Effector CD4-positive, alpha-beta T cell (primary cell): ENCODE measurements at places on chromosomes 13 and 19.
A peak's percentile ranks its signal among the peaks of the same experiment; 100 is the strongest.

DNA sequence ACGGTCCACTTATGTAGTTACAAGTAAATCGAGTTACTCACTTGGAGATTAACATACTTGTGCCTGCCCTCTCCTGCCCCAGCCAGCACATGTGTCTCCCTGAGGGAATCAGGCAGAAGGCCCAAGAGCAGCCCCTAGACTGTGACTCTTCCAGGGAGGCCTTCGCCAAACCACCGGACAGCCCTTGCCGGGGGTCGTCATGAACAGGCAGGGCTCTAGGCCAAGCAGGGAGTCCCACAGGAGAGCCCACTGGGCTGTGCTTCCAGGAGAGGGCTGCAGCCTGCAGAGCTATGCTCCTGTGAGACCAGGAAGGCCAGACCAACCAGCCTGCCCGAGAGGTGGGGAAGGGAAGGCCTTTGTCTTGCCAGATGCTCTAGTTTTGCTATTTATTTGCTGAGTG lies 283.3 kb downstream of the FOXO1 start:
- no peak for DNase-seq

DNA sequence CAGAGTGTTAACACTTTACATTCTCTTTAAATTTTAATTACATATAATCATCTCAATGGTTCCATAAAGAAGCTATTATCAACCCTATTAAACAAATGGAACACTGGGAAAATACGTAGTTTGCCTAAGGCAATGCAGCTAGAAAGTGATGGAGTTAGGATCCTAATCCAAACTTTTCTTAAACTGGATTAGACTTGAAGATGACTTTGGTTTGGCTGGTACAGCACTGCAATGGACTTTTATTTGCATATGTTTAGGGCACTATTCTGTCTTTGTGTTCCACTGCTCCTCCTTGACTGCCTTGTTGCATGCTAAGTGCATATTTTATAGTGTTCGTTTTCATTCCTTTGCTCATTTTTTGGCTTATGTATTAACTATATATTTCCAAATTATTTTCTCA lies 133.5 kb upstream of the UFM1 start:
- no peak for DNase-seq

DNA sequence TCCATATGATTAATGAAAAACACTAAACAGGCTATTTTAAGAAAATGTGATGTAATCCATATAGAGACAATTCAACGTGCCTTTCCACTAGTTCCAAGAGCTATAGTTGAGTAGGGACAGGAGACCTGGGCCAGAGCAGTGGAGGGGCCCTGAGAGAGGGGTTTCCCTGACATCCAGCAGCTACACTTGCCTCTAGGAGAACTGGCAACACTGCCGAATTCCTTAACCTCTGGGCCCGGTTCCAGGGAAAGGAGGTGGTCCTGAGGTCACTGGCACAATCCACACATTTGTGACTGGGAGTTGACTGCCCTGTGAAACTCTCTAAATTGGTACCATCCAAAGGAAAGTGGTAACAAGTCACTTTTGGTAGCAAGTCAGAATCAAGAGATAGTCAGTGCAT lies 264.4 kb downstream of the DCLK1 start:
- no peak for DNase-seq

GRCh38 chr13:92315265-92315664 lies 911.3 kb upstream of the GPC6 start:
- no peak for DNase-seq

DNA sequence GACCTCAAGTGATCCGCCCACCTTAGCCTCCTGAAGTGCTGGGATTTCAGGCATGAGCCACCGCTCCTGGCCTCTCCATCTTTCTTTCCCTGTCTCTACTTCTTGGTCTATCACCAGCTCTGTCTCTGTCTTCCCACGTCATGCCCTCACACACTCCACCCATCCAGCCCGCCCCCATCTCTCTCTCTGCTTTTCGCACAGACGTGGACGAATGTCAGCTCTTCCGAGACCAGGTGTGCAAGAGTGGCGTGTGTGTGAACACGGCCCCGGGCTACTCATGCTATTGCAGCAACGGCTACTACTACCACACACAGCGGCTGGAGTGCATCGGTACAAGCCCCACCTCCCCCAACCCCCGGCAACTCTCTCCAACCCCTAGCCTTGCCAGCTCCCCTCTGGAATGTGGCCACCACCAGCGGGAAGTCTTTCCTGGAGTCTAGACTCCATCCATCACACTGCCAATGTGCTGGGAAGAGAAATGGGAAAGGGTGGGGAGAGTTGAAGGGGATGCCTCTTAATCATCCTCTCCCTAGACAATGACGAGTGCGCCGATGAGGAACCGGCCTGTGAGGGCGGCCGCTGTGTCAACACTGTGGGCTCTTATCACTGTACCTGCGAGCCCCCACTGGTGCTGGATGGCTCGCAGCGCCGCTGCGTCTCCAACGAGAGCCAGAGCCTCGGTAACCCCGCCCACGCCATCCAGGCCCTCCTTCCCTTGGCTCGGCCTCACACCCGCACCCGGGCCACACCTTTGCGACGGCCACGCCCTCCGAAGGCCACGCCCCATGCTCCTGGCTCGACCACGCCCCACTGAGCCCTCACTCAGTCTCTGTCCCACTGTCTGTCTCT lies 22.5 kb downstream of the LTBP4 start:
- no peak for DNase-seq

GRCh38 chr13:50812242-50812641 lies 31.2 kb downstream of the DLEU7 start:
- DNase-seq, result no peak

DNA sequence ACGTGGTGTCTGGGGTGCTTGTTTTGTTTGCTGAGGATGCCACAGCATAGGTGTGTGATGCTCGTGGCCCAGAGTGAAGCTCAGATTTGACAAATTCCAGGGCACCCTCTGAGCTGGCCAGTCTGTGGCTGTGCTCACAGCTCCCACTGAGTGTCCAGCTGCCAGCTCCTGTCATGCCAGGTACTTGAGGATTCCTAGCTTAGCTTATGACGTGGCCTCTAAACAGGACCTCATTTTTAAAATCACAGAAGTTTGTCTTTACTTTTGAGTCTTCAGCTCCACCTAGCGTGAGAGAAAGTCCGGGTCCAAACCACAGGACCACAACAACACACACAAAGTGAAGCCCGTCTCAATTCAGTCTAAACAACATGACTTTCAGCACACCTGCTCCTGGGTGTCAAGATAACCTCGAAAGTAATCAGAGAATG lies 117.3 kb downstream of the RAB20 start:
- no peak for DNase-seq

- DNase-seq, result no peak
Measured at GRCh38 chr19:10134040-10134439, 14.3 kb upstream of the EIF3G start.

DNA sequence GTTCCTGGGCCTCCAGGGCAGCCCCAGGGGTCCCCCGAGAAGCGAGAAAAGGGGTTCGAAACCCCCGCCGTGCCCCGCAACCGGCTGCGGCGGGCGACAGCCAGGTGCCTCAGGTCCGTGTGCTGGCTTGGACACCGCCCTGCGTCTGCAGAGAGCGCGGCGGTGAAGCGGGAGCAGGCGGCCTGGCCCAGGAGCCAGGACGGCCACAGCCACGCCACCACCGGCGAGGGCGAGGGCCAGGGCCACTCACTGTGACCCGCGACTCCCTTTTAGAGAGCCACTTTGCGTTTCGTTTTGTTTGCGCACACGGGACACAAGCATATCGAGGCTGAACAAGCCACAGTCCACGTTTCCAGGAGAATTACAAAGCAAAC lies 110.4 kb downstream of the CRYL1 start:
- no peak for DNase-seq

DNA sequence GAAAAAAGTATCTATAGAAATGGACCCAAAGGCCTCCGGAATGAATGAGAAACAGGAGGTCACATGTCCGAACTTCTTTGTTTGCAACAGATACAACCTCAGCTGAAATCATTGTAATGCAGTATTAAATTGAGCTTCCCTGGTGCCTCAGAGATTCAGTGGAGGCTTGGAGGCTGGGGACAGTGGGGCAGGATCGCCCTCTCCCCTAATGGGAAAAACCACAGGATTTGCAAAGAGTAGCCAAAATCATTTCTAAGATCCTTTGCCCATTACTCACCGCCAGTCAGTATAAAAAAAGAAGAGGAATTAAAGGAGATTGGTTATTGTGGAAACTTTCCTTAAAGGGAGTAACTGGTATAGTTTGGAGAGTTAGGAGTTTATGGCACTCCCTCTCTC lies 30.4 kb upstream of the IRS2 start:
- no peak for DNase-seq

- no peak for DNase-seq
Measured at GRCh38 chr19:31906111-31906871, 439.1 kb upstream of the ZNF507 start.

DNA sequence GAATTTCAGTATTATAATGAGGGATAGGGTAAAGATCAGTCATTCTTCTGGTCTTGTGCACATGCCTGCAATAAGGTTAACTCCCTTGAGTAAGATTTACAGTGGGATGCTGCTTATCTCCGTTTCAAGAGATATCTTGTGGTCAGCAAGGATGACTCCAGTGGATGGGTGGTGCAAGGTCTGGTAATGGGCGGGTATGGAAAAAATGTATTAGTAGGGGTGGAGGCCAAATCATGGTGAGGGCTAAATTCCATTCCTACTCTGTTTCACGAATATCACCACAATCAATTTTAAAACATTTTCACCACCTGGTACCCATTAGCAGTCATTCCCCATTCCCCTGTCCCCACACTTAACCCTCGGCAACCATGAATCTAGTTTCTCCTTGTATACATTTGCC lies 40.6 kb downstream of the CCDC122 start:
- DNase-seq, result no peak

DNA sequence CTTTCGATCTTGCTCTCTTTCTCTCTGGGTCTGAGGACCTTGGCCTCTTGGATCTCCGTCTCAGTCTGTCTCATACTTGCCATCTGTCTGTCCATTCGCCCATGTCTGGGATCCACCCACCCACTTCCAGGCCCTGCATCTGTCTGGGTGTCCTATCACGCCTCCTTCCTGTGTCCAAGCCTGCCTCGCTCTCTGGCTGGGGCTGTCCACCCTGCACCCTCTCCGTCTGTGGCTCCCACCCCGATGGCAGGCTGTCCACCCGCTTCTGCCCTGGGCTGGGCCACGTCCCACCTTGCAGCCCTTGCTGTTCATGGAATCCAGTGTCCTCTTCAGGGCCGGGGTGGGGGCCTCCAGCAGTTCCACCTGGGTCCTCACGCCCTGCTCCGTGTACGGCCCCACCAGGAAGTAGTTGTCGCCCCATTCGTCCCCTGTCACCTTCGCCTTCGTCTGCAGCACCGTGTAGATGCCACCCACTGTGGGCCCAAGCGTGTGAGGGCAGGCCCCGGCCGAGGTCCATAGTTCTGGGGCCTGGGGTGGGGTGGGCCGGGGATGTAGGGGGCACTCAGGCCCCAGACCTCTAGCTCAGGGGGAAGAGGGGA lies 2.0 kb downstream of the GYS1 start:
- DNase-seq, result no peak

- no peak for DNase-seq
Measured at GRCh38 chr19:55188625-55189024, 8.5 kb upstream of the SYT5 start.

DNA sequence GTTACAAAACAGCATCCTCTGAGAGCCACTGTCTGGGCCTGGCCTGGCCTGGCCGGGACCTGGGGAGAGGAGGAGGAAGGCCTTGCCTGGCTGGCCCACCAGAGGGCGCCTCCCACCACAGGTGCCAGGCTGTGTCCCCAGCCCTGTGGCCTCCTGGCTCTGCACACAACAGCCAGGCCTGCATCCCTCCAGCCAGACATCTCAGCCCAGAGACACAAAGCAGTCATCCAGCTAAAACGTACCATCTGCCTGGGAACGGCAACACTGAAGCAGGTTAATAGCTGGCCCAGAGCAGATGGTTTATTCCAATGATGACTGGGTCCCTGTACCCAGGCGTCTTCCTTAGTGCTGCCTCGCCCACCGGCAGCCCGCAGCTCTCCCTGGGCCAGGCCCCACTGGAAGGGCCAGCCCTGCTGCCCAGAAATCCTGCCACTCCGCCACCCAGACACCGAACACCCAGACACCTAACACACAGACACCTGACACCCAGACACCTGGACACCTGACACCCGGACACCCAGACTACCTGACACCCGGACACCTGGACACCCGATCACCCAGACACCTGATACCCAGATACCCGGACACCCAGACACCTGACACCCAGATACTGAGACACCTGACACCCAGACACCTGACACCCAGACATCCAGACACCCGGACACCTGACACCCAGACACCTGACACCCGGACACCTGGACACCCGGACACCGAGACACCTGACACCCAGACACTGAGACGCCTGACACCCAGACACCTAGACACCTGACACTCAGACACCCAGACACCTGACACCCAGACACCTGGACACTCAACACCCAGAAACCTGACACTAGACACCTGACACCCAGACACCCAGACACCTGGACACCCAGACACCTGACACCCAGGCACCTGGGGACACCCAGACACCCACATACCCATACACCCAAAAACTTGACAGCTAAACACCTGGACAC lies 20.1 kb downstream of the C19orf12 start:
- peak; percentile 76 for DNase-seq

- DNase-seq, result no peak
Measured at GRCh38 chr13:52903320-52903719, 54.9 kb upstream of the PCDH8 start.

DNA sequence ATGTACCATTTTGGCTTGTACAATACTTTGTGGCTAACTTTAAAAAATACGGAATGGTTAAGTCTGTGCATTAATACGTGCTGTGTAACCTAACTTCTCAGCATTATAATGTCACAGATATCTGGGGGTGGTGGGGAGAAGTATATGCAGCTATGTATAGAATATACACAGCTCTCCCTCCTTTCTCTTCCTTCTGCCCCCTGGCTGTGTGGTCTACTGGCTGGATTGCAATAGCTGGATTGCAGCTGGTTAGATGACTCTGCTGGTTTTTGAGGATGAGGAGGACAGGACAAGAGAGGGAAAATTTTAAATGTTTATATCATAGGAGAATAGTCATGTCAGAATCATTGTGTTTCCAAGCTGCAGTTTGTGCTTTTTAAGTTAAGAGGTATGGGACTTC lies 9.7 kb downstream of the RNASEH2B start:
- DNase-seq, result no peak

DNA sequence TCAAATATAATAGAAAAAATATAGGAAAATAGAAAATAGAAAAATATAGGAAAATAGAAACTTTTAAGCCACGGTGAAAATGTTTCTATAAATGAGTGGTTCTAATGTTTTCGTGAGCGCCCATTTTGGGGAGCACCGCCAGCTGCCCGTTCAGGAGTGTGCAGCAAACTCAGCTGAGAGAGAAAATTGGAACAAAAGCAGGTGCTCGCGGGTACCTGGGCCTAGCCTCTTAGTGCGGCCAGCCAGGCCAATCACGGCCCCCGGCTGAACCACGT lies 204 bp upstream of the PDX1 start:
- no peak for DNase-seq

DNA sequence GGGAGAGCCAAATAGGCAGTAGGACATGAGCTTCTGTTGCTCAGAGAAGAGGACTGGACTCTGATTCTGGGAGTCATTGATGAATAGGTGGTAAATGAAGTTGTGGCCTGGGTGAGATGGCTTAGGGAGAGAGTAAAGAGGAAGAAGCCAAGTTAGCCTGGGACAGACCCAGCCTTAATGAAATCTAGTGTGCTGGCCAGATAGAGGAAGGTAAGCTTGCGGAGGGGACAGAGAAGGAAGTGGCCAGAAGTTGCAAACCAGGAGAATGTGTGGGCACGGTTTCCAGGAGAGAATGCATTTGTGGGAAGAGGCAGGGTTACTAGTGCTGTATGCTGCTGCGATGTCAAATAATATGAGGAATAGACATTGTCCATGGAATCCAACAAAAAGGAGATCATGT lies 83.3 kb upstream of the OLFM4 start:
- DNase-seq, result no peak

- DNase-seq, result no peak
Measured at GRCh38 chr13:70183041-70183440, 74.8 kb upstream of the KLHL1 start.

- DNase-seq, result no peak
Measured at GRCh38 chr19:33376423-33376822, 2.9 kb downstream of the CEBPG start.
